Activated T-helper 17 cell treated with anti-CD3 and anti-CD28 coated beads, Interleukin-2, amount 50 U/mL, for 72 hours (primary cell): ENCODE measurements at places on chromosomes 7 and 10.
A peak's percentile ranks its signal among the peaks of the same experiment; 100 is the strongest.

DNA sequence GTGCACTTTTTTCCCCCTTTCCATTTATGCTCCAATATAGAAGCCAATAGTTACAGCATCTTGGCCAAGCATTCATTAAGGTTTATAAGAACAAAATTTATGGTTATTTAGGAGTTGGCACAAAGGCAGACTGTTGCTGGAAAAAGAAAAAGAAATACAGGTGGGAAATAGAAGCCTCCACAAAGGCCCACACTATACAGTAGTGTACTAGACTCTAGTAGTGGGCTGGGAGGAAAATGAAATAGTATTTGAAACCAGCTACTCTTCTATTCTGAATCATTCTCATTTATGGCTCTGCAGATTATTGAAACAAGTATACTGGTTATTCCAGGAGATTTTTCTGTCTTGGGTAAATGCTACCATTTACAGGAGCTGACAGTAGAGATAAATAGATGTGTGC is 80.9 kb upstream of the CDK6 start:
- no peak for ATAC-seq

DNA sequence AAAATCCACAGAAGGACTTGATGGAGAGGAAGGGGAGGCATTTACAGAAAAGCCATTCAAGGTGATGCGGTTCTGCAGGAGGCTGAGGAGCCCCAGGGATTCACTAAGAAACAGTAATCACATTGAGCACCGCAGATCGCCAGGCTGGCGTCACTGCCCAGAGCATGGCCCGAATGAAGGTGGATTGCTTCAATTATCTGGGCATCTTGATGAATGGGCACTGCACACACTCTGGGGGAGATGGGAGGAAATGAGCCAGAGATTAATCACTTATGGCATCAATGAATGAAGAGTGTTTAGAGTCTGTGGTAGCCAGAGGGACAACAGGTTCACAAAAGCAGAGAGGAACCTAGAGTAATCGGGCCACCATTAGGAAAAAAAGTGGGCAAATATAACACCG is 292.1 kb downstream of the ZEB1 start:
- no peak for ATAC-seq

- no peak for ATAC-seq
These were observed 69.3 kb downstream of the MTERF1 start for GRCh38 chr7:91811236-91811635.

DNA sequence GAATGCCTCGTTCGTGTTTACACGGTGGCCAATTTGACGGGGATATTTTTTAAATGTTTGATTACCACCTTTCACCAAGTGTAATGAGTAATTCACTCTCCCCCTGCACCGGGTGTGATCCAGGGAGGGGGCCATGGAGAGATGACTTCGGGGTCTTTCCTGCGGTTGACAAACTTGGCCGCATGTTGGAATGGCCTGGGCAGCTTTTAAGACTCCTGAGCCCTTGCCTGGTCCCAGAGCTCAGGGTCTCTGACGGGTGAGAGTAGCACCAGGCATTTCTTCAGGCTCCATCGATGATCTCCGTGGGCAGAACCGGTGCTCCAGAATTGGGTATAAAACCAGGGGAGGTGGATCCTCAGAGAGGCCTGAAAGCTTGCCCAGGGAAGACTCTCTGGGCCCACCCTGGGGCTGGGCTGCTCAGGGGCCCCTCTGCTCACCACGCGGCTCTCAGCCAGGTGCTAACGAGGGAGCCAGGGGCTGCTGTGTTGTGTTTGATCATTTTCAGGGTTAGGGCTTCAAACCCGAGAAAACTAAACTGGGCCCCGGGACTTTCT is 882 bp downstream of the ZNF282 start:
- ATAC-seq: peak; percentile 11

DNA sequence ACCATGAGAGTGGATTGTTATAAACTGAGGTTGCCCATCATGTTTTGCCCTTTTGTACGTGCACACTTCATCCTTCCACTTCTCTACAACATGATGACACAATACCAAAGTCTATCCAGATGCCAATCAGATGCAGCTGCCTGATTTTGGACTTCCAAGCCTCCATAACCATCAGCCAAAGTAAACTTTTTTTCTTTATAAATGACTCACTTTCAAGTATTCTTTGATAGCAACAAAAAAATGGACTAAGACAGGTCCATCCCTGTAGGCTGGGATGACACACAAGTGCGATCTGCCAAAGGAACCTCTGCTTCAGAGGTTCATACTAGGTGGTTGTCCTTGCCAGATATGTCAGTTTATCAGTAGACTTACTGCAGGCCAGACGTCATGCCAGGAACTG is 320.2 kb upstream of the FZD1 start:
- no peak for ATAC-seq

DNA sequence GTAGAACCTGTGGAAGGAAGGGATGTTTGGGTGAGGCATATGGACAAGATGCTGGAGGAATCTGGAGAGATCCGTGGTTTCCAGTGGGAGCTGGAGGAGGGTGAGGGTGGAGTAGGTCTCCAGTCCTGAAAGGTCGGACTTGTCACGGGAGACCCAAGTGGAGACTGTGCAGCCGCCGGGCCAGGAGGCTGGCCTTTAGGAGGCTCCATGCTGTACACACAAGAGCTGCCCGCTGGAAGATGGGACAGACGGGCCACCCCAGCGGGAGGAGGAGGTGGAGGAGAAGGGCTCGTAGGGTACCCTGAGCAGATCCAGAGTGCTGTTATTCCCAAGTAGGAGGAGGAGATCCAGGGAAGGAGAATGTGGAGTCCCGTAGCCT is 106.7 kb downstream of the NKX6-2 start:
- no peak for ATAC-seq

DNA sequence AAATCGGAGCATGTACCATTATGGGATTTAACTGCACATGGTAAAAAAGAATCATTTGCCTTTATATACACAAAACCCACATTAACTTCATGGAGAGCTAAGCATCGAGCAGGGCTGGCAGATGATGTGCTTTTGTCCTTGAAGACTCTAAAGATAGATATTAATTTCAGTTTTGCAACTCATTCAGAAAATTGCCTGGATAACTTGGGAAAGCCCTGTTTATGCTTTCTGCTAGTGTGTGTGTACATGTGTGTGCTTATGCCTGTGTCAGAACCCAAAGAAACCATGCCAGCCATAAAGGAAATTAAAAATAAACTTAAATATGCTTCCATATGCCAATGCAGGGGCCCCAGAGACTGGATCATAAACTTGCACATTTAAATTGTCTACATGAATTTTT is 640.0 kb downstream of the PARD3 start:
- ATAC-seq: no peak

GRCh38 chr10:28179006-28179742 is 123.7 kb downstream of the MPP7 start:
- ATAC-seq: peak; percentile 58

GRCh38 chr10:29026065-29026797 is 262.6 kb upstream of the LYZL1 start:
- no peak for ATAC-seq

DNA sequence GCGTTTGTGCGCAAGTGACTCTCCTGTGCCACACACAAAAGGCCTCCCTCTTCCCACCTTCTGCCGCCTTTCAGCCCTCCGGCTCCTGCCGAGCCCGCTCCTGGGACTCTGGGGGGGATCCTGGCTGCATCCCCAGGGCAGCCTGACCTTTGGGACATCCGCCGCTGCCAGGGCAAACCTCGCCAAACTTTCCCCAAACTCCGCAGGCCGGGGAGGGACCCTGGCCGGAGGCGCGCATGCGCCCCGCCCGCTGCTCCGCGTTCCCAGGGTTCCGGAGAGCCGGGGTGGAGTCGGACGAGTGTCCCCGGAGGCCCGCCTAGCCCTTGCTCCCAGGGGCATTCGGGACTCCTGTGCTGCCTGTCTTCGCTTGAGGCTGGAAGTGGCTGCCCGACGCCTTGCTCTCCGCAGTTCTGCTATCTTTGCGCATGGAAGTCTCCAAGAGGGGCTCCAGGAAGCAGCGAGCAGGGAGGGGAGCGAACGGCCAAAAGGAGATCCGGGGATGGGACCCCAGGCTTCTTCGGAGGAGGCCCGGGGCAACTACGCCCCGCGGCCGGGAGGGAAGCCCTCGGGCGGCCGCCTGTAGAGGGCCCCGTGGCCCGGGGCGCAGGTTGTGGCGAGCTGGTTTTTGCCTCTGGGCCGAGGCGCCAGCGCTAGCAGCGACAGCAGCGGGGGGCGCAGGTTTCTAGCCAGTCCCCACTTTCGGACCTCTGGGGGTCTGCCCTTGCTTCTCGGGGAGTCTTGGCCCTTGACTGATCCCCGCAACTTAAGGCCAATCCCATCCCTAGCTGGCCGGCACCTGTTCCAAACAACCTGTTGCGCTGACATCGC is 7.0 kb downstream of the PTF1A start:
- ATAC-seq: no peak

DNA sequence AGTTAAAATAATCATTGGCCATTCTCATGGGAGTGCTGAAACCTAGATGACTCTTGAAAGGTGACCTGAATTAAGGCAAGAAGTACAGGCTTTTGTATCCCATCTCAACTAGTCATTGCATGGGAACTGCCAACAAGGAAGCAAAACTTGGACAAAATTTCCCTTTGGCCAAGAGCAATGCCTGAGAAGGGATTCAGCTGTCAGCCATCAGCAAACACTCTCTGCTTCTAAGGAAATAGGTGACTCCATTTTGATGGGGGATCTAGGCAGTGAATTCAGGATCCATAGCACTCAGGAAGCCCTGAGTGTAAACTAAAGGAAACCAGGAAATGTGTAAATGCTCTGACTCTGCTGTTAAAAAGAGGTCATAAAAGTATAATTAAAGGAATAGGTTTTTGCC is 221.5 kb upstream of the TMEM229A start:
- no peak for ATAC-seq

DNA sequence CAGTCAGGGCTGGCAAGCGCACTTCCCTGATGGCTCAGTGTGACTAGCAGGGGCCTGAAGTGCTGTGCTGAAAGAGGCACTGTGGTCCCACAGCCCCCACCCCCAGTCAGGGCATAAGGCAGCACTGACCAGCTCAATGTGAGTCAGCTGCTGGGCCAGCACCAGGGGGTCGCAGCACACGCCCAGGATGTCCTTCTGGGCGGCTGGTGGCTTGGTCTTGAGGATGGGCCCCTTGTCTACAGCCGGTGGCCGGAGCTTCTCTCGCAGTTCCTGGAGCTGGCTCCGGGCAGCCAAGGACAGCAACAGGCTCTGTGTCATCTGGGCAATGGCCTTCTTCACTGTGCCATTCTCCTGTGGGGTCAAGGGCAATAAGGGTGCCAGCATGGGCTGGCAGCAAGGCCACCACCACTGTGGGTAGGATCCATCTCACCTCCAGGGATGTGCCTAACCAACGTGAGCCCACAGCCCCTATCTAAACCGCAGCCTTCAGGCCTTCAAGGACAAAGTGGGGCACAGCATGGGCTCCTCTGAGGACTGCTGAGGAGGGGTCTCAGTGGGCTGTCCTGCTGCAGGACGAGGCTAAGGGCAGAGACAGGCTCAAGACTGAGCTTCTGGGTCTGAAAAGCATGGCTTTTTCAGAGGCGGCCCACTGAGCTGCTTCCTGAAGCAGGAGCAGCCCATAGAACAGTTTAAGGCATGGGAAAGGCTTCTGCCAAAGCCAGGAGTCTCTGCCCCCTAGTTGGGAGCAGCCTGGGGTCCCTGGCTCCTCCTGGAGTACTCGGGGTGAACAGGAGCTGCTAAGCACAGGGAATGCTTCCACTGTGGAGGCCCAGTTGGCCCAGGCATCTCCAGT is 62.5 kb downstream of the CSGALNACT2 start:
- ATAC-seq: no peak

DNA sequence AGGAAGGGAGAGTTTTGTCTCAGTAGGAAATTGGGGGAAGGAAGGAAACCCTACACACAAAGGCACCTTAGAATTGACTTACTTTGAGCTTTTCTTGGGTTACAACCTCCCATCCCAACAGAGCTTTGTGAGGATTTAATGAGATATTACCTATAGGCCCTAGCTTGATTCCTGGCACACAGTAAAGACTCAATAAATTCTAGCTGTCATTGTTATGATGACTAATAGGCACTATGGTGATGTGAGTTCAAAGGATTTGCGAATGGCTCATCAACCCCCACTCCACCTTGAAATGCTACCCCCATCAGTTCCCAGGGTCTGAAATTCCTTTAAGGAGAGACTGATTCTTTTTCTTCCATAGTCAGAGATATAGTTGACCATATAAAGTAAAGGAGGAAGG is 67.9 kb upstream of the SMNDC1 start:
- peak; percentile 74 for ATAC-seq

DNA sequence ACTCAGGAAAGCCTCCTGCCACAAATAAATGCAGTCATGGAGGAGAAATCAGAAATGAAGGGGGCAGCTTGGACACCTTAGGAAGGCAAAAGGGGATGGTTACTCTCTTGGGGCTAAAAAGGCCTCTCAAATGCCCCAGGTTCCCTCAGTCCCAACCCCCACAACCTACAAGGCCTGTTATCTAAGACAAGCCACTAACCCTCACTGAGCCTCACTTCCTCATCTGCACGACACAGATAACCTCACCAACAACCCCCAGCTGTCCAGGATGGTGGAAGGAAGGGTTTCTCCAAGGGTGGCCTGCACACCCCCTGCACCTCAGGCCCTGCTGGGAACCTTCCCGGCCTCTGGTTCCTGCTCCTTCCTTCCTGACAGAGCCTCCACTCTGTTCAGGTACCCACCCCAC is 29.2 kb downstream of the SORBS1 start:
- no peak for ATAC-seq

DNA sequence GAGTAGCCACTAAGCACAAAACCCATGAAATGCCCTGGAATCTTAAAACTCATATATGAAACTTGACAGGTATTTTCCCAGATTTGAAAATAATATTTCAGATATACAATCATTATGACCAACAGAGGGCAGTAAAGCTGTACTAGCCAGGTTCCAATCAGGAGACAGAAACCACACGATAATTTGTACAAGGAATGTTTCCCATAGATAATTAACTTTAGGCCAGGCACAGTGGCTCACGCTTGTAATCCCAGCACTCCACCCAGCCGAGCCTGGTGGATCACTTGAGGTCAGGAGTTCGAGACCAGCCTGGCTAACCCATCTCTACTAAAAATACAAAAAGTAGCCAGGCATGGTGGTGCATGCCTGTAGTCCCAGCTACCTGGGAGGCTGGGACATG is 31.0 kb upstream of the NUB1 start:
- no peak for ATAC-seq

DNA sequence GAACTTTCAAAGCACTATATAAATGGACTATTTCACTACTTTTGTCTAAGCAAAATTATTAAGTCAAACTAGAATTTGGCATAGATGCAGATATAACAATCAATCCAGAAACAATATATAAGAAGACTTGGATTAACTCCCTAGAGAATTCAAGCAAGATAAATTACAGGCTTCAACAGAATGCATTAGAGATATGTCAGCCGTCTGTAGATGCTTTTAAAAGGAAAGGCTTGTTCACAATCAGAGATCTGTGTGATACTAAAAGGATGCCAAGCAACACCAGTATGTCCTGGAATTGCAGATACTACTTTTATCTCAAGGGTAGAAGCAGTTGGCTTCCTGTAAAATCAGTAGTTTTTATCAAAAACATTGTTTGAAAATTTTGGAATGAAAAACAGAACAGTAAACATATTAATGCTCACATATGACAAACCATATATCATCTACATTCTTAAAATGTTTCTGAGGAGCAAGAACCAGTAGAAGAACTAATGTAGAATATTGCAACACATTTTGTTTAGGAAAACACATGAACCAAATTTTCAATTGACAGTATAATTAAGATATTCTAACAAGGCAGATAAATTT is 947.9 kb upstream of the LRRN3 start:
- no peak for ATAC-seq
